ENCODE measurements at places on chromosomes 4 and X. TPM values are rescaled to one million over a fixed set of nuclear protein-coding genes. Genes with fewer than 3 reads are reported as not detected.

GRCh38 chrX:78387364-78387763 is 60.0 kb upstream of the CYSLTR1 start:
- no peak for DNase-seq

- DNase-seq, result no peak
These were observed 5.2 kb upstream of the PCDH10 start for GRCh38 chr4:133143775-133144430.

- no peak for DNase-seq
These were observed 3.0 kb downstream of the PLXNB3 start for GRCh38 chrX:153766871-153767673.

- no peak for DNase-seq
These were observed 134.8 kb downstream of the FRYL start for GRCh38 chr4:48645225-48645794.

DNA sequence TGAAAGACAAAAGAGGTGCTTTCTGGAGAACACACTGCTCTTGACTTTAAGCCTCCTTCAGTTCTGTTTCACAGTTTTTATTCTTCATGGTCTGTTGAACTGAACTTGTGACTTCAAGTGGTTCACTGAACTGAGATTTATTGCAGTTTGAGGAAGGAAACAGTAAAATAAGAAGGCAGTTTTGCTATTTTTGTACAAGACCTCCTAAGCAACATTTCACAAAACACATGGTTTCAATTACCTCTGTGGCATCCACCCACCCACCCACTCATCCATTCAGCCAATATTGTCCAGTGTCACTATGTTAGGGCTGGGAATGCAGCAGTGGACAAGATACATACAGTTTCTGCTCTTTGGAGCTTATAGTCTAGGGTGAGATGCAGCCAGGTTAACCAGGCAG is 131.3 kb downstream of the IL1RAPL2 start:
- no peak for DNase-seq

DNA sequence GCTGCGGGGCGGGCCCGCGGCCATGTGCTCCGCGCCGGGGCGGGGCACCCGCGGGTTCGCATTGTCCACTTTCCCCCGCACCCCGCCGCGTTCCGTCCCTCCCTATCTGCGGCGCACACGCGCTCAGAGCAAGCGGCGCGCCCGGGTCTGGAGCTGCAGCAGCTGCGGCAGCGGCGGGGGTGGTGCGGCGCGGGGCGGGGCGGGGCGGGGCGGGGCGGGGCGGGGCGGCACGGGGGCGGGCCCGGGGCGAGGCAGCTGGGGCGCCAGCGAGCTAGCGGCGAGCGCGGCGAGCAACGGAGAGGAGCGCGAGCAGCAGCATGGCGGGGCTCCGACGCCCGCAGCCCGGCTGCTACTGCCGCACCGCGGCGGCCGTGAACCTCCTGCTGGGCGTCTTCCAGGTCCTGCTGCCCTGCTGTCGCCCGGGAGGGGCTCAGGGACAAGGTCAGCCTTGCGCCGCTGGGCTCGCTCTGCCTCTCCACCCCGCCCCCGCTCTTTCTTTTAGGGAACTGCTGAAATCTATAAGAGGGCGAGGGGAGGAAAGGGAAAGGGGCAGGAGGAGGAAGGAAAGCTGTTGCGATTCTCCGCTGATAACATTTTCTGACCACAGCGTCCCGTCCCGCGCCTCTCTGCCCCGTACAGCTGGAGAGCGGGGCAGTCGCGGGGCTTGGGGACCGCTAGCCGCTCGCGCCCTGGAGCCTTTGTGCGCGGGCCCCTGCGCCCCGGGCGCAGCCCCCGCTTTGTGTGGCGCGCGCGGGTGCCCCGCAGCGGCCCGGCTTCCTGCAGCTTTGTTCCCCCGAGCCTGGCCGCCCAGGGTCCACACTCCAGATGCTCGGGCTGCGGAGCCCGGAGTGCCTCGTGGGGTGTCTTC is at the start of gene TMEM131L:
Gene TMEM131L (plus strand): TSS at position 280 of the 868 bp plus-strand sequence. CDS start 38 bp downstream, at position 318.
- peak; percentile 53 for DNase-seq

GRCh38 chr4:20754036-20754435 is 53.8 kb downstream of the PACRGL start:
- no peak for DNase-seq

- DNase-seq, result no peak
These were observed 119.3 kb downstream of the RASGEF1B start for GRCh38 chr4:81352446-81352835.

- peak; percentile 85 for DNase-seq
These were observed 356.7 kb downstream of the STIM2 start for GRCh38 chr4:27217261-27217769.

- DNase-seq, result no peak
These were observed 26.1 kb downstream of the ZRSR2 start for GRCh38 chrX:15816438-15816809.

GRCh38 chr4:30103455-30103854 is 616.7 kb upstream of the PCDH7 start:
- peak; percentile 54 for DNase-seq

GRCh38 chrX:152637649-152638442 is at the start of gene GABRQ:
GABRQ (plus strand) TSS chrX:152637895; CDS start chrX:152638203, 308 bp downstream.
- DNase-seq, result no peak

DNA sequence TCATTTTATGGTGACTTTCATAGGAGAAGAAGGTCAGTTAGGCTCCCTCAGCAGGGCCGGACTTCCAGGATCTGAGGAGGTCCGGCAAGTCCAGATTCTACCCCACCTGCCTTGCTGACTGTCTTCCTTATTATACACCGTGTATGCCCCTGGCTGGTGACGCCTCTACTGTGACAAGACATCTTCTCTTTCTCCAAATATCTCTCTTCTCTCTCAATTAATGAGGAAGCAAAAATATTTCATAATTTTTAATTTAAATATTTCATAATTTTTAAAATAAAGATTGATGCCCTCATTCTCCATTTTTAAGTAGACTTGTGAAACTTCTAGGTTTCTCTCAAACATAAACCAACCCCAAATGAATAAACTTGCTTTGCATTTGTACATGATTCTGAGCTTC is 202.5 kb downstream of the NSUN7 start:
- DNase-seq, result no peak

DNA sequence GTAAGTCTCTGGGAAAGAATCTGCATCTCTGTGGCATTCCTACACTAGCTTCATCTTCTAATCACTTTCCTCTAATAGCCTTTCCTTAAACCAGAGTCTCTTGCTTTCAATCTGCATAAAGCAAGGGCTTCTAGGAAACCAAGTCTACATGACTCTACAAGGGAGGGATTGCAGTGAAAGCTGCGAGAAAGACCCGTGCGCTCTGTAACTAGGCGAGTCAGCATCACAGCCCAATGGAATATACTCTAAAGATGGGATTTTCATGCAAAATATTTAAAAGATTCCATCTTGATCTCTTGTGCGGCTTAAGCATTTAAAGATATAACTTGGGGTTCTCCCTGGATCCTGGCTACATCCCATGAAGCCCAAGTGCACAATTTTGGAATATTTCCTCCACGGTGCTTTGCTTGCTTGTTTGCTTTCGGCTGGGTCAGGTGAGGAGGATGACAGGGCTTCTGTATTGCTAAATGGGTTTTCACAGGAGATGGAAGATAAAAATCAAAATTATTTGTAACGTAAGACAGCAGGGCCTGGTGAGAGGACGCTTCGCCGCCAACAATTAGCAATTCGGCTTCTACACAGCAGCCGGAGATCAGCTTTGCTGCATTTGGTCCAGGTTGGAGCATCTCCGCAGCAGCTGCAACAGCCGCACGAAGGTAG is 687 bp upstream of the GRIA2 start:
- DNase-seq, result no peak

DNA sequence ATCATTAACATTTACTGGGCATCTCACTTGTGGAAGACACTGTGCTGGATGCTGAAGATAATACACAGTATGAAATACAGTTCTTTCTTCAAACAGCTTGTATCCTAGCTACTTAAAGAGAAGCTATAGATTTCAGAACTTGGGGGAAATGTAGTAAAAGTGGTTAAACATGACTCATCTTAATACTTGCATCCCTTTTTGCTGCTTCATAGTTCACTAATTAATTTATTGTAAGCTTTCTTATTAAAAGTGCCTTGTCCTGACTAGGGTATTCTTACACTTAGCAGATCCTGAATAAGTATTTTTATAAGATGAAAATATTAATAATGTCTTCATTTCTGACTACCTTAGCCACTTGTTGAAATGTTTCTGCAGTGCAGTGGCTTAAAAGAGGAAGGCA is 132.8 kb upstream of the STIM2 start:
- no peak for DNase-seq

GRCh38 chr4:98657531-98658286 is 702 bp downstream of the TSPAN5 start:
- peak; percentile 66 for DNase-seq

DNA sequence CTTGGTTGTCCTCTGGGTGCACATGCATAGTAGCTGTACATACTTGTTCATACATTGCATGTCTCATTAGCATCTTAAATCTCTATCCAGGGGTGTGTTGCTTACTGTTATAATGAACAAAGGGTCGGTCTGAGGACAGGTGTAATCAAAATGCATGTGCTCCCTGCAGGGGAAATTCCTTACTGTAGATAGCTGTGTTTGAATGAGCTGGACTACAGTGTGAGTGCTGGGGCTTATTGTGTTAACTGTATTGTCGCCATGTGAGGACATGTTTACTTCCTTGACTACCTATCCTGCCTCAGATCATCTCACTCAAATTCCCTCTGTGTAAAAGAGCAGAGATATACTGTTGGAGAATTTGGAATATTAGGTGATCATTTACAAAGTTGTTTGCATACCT is 98.7 kb downstream of the KLHL34 start:
- DNase-seq, result no peak

- no peak for DNase-seq
These were observed 32.6 kb upstream of the PPP2R2C start for GRCh38 chr4:6504900-6505496.

DNA sequence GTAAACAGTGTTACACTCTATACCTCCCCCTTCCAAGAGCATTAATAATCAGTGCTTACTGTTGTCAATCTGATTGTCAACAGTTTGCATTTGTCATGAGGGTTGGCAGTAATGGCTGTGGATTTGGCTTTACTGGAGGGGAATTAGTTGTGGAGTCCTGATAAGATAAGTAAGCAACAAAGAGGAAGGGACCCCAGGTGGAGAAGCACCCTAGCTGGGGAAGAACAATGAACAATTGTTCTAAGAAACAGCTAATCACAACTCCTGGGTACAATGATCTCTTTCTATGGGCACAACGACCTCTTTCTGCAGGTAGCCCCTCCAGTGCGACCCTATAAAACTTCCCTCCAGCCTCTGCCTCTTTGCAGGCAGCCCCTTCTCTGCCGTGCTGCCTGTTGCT is 53.2 kb upstream of the CDKN2AIP start:
- DNase-seq, result no peak

DNA sequence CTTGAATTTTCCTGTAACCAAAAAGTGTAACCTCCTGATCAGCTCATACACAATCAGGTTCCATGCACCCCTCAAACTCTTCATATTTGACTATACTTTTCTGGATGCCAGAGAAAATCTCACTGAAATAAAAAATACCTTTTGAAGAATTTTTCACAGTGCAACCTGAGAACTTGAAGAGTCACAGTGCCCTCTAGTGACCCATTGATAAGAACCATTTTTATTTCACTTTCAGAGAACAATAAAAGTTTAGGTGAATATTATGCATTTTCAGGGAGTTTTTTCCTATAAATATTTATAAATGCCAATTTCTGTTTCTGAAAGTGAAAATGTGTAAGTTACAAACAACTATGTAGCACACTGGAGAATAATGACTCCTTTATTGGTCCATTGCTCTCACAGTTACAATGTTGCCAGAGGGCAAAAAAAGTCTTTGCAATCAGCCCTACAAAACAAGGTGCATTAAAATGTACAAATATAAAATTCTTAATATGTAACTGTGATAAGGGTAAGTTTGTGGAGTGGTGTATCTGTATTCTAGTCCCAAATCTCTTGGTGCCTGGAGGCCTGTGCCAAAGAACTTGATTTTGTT is 153.6 kb upstream of the INTU start:
- DNase-seq, result peak; percentile 40

DNA sequence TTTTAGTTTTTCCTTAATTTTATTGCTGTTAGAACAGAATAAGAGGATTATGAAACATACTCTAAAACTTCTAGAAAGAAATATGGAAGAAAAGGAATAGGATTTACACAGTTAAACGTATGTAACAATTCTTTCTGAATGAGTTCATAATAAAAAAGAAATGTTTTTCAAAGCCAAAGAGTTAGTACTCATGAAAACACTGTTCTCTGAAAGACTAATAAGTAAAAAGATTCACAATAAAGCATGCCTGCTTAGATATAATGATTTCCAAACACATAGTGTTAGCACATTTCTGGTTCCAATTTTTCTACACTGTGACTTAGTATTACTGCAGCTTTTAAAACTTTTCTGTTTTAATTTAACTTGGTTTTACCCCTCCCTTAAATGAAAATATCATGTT is 49.8 kb upstream of the PRSS48 start:
- DNase-seq, result no peak

DNA sequence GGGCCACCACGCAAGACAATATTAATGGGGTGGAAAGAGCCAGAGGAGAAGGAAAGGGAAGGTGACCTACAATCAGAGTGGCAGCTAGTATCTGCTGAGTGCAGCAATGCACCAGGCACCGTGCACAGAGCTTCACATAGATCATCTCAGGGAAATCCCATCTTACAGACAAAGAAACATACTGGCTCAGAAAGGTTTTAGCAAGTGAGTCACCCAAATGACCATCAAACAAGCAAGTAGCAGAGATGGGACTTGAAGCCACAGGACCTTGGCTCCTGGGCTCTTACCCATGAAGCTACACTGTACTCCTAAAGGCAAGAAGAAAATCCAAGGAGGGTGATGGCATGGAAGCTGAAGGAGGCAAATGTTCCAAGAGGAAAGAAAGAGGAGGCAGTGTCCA is 6.8 kb downstream of the ANXA5 start:
- peak; percentile 42 for DNase-seq

GRCh38 chr4:86032476-86033022 is 327.3 kb downstream of the MAPK10 start:
- DNase-seq, result peak; percentile 69

GRCh38 chr4:1991087-1991486 is 17.7 kb downstream of the NELFA start:
- no peak for DNase-seq

DNA sequence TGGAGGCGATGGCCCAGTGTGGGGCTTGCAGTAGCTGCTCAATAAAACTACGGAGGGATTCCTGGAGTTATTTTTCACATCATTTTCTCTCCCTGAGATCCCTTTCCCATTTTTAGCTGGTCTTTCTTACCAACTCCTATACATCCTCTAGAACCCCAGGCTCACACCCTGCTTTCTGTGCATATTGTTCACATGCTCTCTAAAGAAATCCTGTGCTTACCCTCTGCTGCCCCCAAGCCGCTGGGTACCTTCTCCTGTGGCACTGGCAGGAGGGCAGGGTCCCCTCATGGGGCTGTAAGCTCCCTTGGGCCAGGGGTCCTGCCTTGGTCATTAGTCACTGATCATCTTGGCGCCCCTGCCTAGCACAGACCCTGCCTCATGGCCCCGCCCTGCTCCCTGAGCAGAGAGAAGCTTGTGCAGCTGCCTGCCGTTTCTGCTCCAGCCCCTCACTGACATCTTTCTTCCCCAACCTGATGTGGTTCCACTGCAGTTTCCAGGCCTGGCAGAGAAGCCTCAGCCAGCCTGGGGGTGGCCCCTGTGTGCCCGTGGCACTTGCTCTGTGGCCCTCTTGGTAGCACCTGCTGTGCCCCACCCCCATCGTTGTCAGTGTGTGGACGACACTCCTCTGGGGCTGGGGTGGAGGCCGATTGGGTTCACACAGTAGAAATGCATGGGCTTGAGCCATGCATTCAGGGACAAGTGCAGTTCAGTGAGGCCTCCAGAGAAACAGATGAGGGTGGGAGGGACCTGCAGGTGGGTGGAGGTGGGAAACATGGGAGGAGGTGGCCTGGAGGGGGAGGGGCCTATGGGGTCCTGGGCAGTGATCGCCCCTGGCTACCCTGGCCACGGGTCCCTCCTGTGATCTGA is 69.5 kb downstream of the WFS1 start:
- no peak for DNase-seq

The ARHGAP10 gene
- 12.0 TPM for total RNA-seq
